ENCODE measurements at places on chromosomes 2 and 18. TPM values are rescaled to one million over a fixed set of nuclear protein-coding genes. Genes with fewer than 3 reads are reported as not detected.

The VAPA gene
- total RNA-seq, result 227 TPM

The HOXD8 gene
- total RNA-seq, result 1.1 TPM

The TMEM247 gene
- total RNA-seq, result not detected

DNA sequence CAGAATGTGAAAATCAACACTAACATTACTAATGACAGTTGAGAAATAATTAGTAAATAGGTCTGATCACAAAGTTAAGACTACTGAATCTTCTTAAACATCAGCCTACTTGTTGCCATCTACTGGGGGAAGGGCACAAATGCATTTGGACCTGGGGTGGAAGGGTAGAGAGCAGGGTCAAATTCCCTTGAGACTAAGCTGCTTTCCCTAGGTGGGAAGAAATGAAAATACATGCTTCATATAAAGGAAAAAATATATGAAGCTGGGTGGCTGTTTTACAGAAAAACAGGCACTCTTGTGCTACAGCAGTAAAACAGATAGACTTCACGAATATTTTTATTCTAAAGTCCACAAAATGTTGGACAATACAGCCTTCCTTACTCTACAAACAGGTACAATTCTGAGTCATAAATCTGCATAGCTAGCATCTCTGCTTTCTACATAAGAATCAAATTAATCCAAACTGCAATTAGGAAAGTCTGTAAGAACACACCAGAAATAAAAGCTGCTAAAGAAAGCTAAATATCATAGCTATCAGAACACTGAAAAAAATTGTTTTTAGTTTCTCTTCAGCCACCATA is 10.9 kb downstream of the TRIP12 start:
- no peaks in the 10 kb centered on the region for H3K27me3 ChIP-seq
- H3K4me3 ChIP-seq, result no peak overlapping the region
- DNase-seq, result no peak
- H3K4me1 ChIP-seq, result peaks cover 64% of the 10 kb centered on the region
- no peak overlapping the region for H3K27ac ChIP-seq

GRCh38 chr18:58473071-58473470 is 155.8 kb downstream of the ALPK2 start:
- no peaks in the 10 kb centered on the region for H3K4me1 ChIP-seq
- no peaks in the 10 kb centered on the region for H3K27me3 ChIP-seq
- DNase-seq, result no peak
- no peak overlapping the region for H3K27ac ChIP-seq

DNA sequence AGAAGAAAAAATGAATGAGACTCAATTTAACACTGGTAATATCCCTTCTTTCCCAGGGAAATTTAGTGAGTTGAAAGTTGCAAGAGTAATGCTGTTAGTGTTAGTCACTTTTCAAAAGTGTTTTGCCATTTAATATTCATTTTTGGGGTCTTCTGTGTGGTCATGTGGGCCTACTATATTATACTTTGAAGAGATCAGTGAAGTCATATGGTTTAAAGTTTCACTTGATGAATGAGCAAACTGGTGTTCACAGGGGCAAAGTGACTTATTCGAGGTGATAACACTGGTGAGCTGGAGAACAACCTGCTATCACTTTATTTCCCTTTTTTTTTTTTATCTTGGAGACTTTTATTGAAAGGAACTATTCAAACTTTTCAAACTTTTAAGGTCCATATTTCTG is 196.0 kb downstream of the PLCL1 start:
- DNase-seq, result no peak
- no peaks in the 10 kb centered on the region for H3K27me3 ChIP-seq
- H3K4me1 ChIP-seq, result no peaks in the 10 kb centered on the region
- no peak overlapping the region for H3K4me3 ChIP-seq
- H3K36me3 ChIP-seq, result no peaks in the 10 kb centered on the region

DNA sequence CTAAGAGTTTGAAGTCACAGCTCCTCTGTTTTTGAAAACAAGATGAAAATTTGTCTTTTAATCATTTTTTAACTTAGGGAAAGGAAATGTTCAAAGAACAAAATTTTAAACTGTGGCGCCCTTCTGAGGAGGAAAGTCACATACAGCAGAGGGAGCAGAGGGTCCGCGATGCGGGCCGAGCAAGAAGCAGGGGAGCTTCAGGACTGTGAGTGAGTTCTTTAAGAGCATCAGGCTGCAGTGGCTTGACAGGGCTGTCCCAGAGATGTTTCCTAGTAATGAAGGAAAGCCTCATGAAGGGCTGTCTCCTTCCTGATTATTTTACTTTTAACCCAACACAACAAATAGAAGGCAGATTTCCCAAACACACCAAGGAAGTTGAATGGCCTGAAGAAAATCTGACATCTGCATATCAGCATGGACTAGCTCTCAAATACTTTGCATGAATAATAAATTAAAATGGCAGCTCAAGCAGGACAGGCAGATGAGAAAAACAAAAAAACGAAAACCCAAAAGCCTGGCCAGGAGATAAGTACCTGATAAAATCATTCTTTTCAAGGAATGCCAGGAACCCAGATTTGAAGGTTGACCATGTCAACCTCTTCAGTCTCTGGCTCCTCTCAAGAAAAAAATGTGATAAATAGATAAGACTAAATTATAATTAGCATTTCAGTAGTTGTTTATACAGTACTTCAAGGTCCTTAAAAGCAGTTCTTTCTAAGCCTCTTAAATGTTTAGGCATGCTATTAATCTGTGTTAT is 60.8 kb downstream of the SLC40A1 start:
- no peaks in the 10 kb centered on the region for H3K36me3 ChIP-seq
- no peak overlapping the region for H3K27ac ChIP-seq
- no peaks in the 10 kb centered on the region for H3K4me1 ChIP-seq
- no peaks in the 10 kb centered on the region for H3K27me3 ChIP-seq

GRCh38 chr18:22639561-22639960 is 221.8 kb upstream of the CTAGE1 start:
- no peaks in the 10 kb centered on the region for H3K4me1 ChIP-seq
- no peak overlapping the region for H3K27ac ChIP-seq
- no peak overlapping the region for H3K4me3 ChIP-seq
- DNase-seq, result no peak
- H3K36me3 ChIP-seq, result no peaks in the 10 kb centered on the region

DNA sequence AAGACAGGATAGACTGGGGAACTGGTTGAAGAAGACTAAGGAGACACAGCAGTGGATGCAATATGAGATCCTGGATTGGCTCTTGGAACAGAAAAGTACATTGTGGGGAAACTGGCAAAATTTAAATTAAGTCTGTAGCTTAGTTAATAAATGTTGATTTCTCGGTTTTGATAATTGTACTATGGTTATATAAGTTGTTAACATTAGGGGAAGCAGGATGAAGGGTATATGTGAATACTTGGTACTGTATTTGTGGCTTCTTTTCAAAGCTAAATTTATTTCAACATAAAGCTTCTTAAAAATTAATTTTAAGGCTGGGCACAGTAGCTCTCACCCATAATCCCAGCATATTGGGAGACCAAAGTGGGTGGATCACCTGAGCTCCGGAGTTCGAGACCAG is 103.8 kb downstream of the TMEM17 start:
- no peak for DNase-seq
- H3K4me1 ChIP-seq, result peaks cover 4% of the 10 kb centered on the region
- H3K36me3 ChIP-seq, result no peaks in the 10 kb centered on the region
- no peak overlapping the region for H3K4me3 ChIP-seq
